ENCODE measurements at places on chromosomes 7 and 10.

DNA sequence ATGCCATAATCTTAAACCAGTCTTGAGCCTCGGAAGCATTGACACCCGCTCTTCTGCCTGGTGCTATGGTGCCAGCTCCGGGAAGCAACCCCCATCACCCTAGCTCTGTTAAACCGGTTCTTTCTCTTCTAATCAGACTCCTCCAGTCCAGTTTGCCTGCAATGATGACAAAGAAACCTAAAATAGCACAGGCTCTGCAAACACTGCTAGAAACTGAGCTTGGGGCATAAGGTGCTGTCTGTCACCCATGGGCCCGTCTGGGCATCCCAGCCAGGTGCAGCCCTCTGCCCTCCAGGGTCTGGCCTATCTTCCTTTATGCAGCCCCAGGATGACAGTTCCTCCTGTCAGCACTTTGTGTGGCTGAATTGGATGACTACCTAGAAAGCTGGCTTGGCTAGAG, 14.2 kb upstream of the CAMK2G start:
- DNase-seq = no peak
- H3K4me3 ChIP-seq = no peak overlapping the region
- no peaks in the 10 kb centered on the region for H3K27me3 ChIP-seq

DNA sequence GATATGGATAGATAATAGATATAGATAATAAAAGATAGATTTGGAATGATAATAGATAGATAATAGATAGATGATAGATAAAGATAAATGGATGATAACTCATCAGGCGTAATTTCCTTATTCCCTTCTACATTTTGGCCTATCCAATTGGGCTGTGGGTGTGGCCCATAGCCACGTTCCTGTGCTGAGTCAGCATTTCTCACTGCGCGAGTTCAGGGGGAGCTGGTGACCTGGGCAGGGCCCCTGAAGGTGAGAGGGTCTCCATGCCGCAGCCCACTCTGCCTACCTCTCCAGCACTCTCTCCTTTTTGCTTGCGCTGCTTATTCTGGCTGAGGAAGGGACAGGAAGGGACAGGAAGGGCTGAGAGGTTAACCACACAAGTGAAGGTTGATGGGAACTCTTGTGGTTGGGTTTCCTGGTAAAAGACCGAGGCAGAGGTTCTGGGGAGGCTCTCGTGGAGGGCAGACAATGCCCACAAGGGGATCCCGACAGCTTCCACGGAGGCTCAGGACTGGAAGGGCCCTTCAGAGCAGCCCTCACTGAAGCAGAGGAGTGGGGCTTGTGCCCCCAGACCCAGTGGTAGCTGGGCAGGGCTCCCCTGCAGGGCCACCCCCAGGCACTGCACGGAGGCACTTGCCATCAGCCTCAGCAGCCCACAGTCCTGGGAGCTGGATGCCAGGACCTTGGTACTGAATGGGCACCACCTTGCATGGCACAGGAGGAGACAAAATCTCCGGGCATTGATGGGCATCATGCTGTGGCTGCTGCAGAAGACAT, 247.3 kb upstream of the PITRM1 start:
- peaks cover 33% of the 10 kb centered on the region for H3K4me1 ChIP-seq
- H3K27me3 ChIP-seq = peaks cover 26% of the 10 kb centered on the region
- no peaks in the 10 kb centered on the region for H3K36me3 ChIP-seq
- peak overlapping the region; percentile 59 for H3K4me3 ChIP-seq
- peak; percentile 36 for DNase-seq
- H3K27ac ChIP-seq = no peak overlapping the region

GRCh38 chr7:29565224-29565630, 1.6 kb downstream of the PRR15 start:
- peak overlapping the region; percentile 77 for H3K4me3 ChIP-seq
- H3K4me1 ChIP-seq = peaks cover 14% of the 10 kb centered on the region
- peaks cover 83% of the 10 kb centered on the region for H3K27me3 ChIP-seq
- no peak for DNase-seq

- H3K4me3 ChIP-seq = no peak overlapping the region
- H3K36me3 ChIP-seq = no peaks in the 10 kb centered on the region
- H3K27me3 ChIP-seq = peaks cover 37% of the 10 kb centered on the region
- no peak for DNase-seq
Measured at GRCh38 chr10:43772171-43772570, 123.5 kb upstream of the ZNF32 start.

DNA sequence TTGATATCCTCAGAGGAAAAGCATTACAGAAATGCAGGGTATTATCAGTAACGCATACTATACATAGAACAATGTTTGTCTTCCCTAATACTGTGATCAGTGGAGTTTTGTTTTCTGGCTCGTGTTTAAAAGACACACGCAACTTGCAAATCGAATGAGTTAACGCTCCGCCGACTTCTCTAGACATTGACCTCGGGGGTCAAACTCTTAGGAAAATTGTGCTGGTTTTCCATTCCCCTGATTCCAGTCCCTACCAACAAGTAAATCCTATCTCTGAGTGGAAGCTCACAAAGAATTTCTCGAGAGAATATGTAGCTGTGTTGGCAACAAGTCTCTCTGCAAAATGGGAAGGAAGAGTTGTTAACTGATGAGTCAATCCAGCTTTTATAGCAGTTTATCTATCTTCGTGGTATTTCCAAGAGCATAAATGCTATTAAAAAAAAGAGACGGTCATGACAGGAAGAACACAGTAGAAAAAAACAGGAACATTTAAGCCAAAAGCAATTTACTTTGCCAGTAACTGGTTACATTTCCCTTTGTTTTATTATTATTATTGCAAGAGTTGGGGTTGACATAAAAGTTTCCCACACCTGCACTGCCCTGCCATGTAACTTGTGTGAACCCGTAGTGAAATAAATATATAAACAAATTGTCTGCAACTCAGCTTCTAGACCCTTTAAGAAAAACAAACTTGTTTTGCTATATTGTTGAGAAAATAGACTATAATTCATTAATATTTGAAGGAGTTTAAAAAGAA, 144.4 kb downstream of the ARID5B start:
- no peaks in the 10 kb centered on the region for H3K27me3 ChIP-seq
- H3K4me1 ChIP-seq = peaks cover 93% of the 10 kb centered on the region
- H3K27ac ChIP-seq = peak overlapping the region; percentile 97
- DNase-seq = no peak
- peaks cover 32% of the 10 kb centered on the region for H3K36me3 ChIP-seq

- H3K4me1 ChIP-seq = no peaks in the 10 kb centered on the region
- no peaks in the 10 kb centered on the region for H3K36me3 ChIP-seq
- no peak for DNase-seq
- H3K27me3 ChIP-seq = no peaks in the 10 kb centered on the region
- no peak overlapping the region for H3K27ac ChIP-seq
Measured at GRCh38 chr10:77348082-77348481, 289.5 kb downstream of the KCNMA1 start.

DNA sequence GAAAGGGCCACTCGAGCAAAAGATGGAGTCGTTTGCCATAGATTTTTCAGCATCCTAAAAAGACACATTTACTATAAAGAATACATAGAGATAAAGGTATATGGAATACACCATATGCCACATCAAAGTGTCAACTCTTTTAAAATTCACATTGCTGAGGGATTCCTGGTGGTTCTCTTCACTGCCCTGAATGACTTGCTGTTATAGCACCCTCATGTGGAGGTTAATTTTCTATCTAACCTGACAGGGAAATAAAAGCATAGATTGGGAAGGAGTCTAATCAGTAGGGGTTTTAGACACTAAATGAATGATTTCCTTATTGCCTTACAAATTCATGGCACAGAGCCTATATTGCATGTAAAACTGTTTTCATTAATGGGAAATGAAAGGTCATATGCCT, 25.9 kb downstream of the DNAH11 start:
- no peaks in the 10 kb centered on the region for H3K36me3 ChIP-seq
- no peaks in the 10 kb centered on the region for H3K4me1 ChIP-seq
- H3K4me3 ChIP-seq = no peak overlapping the region

DNA sequence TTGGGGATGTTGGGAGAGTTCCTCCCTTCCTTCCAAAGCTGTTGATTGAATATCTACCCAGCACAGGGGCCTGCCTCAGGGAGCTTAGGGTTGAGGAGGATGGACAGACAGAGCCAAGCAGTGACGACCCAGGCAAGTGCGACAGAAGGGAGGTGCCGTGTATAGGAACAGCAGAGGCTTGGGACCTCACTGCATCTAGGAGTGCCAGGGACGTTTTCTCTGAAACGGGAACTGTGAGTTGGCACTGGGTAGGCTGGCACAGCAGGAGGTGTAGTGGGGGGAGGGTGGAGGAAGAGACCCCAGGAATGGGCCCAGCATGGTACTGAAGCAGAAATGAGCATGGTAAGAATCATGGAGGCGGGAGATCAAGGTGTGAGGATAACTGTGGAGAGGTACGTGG, 55.3 kb upstream of the MGMT start:
- H3K27me3 ChIP-seq = no peaks in the 10 kb centered on the region
- no peak overlapping the region for H3K27ac ChIP-seq
- H3K4me3 ChIP-seq = no peak overlapping the region
- H3K4me1 ChIP-seq = no peaks in the 10 kb centered on the region

- DNase-seq = no peak
- H3K27ac ChIP-seq = no peak overlapping the region
- no peak overlapping the region for H3K4me3 ChIP-seq
Measured at GRCh38 chr10:79111846-79112614, 43.3 kb downstream of the ZMIZ1 start.

DNA sequence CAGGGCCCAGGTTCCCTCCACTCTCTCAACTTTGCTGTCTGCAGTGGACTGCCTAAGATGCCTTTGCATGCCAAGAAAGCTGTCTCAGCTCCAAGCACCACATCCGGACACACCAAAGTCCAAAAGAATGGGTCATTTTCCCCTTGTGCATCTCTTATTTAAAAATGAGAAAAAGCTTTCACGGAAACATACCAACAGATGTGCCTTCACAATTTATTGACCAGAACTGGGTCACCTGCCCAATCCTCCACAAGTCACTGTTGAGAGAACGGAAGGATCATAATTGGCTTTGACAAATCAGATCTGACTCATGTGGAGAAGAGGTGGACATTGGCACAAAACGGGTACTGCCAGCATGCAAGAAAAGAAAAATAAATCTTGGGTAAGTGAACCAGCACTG, 258.3 kb downstream of the SNX13 start:
- H3K27ac ChIP-seq = no peak overlapping the region
- H3K4me3 ChIP-seq = no peak overlapping the region
- peaks cover 9% of the 10 kb centered on the region for H3K27me3 ChIP-seq
- no peaks in the 10 kb centered on the region for H3K36me3 ChIP-seq
- no peaks in the 10 kb centered on the region for H3K4me1 ChIP-seq

- no peak overlapping the region for H3K27ac ChIP-seq
- H3K4me1 ChIP-seq = no peaks in the 10 kb centered on the region
- no peak for DNase-seq
- peak overlapping the region; percentile 55 for H3K4me3 ChIP-seq
Measured at GRCh38 chr7:4416396-4417056, 265.6 kb upstream of the FOXK1 start.

DNA sequence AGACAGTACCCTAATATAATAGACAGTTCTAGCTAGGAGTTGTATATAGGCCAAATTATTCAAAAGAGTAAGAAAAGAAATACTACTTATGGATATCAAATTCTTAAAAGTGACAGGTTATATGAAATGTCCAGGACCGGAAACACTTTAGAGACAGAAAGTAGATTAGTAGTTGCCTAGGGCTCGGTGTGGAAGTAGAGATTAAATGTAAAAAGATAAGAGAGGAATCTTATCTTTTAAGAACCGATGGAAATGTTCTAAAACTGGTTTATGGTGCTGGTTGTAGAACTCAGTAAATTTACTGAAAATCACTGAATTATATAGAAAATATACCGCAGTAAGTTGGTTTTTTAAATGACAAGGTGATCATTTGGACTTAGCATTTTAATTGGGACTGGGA, 147.5 kb upstream of the ASAH2 start:
- DNase-seq = no peak
- no peak overlapping the region for H3K27ac ChIP-seq
- H3K4me1 ChIP-seq = peaks cover 54% of the 10 kb centered on the region
- no peak overlapping the region for H3K4me3 ChIP-seq
- H3K36me3 ChIP-seq = peaks cover 11% of the 10 kb centered on the region

GRCh38 chr7:149005427-149006344, 22.6 kb downstream of the PDIA4 start:
- peaks cover 56% of the 10 kb centered on the region for H3K36me3 ChIP-seq
- H3K27me3 ChIP-seq = no peaks in the 10 kb centered on the region
- no peak overlapping the region for H3K4me3 ChIP-seq
- peaks cover 4% of the 10 kb centered on the region for H3K4me1 ChIP-seq
- H3K27ac ChIP-seq = no peak overlapping the region

GRCh38 chr7:107118109-107118900, 50.5 kb upstream of the HBP1 start:
- no peak overlapping the region for H3K27ac ChIP-seq
- H3K36me3 ChIP-seq = no peaks in the 10 kb centered on the region
- H3K4me1 ChIP-seq = no peaks in the 10 kb centered on the region
- no peak for DNase-seq
- H3K4me3 ChIP-seq = no peak overlapping the region

DNA sequence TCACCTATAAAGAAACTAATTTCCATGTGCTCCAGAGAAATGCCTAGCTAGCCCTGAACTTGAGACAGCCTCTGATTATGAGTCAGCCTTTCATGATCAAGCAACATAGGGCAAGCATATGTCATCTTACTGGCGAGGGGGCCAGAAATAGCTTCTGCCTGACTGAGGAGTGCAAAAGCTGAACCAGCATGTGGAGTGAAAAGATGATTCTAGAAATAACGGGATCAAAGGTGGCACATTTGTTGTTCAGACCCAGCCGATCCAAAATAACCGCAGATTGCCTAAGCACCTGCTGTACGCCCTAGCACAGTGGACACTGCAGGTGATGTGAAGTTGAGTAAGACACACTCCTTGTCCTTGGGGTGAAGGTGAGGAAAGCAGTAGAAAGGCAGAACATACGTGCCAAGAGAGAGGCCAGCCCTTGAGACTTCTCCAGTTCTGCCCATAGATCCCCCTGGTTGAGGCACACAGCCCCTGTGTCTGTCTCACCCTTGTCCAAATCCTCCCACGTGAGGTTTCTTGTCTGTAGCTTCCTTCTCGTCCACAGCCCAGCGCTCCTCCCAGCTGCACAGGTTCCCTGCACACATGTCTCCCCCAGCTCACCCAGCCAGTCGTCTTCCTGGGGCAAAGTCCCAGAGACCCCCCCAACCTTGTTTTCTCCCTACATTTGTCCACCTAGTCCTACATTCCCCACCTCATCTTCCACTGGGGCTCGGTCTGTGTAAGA, 2.8 kb upstream of the BCL7B start:
- no peaks in the 10 kb centered on the region for H3K27me3 ChIP-seq
- no peak overlapping the region for H3K4me3 ChIP-seq
- no peak for DNase-seq
- H3K27ac ChIP-seq = no peak overlapping the region
- peaks cover 5% of the 10 kb centered on the region for H3K36me3 ChIP-seq

DNA sequence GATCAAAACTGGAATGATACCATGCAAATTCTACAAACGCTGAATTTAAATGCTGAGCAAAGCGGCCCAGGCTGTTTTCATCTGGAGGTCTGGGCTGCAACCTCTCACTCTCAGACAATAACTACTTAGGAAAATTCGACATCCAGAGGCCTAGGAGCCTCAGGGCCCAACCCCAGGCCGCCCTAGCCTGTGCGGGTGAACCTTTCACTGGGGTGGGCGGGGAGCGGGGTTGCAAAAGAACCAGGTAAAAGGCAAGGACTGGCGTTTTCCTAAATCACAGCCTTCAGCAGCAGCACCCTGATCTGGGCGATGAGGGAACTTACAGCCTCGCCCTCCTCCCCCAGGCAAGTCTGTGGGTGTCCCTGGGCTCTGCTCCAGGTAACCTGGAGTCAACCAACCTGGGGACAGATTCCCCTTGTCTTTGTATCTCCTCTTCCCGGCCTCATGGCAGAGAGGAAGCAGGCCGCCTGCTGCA, 33.4 kb downstream of the CALML5 start:
- peaks cover 3% of the 10 kb centered on the region for H3K36me3 ChIP-seq
- H3K27me3 ChIP-seq = no peaks in the 10 kb centered on the region
- no peaks in the 10 kb centered on the region for H3K4me1 ChIP-seq
- no peak overlapping the region for H3K27ac ChIP-seq
- DNase-seq = no peak
- H3K4me3 ChIP-seq = no peak overlapping the region
